ENCODE measurements at places on chromosomes 5 and 9. TPM values are rescaled to one million over a fixed set of nuclear protein-coding genes. Genes with fewer than 3 reads are reported as not detected.

MAT2B gene
- total RNA-seq: 49.6 TPM

PCDHGB3 gene
- 0.12 TPM for total RNA-seq

PCDHB12 gene
- total RNA-seq: not detected

ICE1 gene
- total RNA-seq: 27.0 TPM

OBP2B gene
- not detected for total RNA-seq

ZNF79 gene
- 6.4 TPM for total RNA-seq

ARAP3 gene
- total RNA-seq: 4.7 TPM

STPG3 gene
- not detected for total RNA-seq

FOXD4 gene
- 0.34 TPM for total RNA-seq

Data from A549 treated with ZK216348 at 1 μM for 4 hours (cell line).